ENCODE measurements at places on chromosomes 7 and 10.

DNA sequence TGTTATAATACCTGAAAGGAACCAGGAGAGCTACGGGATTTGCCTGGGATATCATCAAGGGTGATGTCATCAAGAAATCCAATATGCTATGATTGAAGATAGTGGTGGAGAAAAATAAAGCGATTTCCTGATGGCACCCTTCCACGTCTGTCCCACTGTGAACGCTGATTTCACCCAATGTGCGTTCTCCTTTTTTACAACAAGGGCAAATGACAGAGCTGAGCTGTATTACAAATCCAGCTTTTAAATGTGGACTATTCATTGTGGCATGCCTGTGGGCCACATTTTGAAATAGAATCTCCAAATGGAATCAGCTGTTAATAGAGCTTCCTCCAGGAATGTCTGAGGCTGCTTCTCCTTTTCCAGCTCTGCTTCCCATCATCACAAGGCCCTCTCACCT lies 23.3 kb downstream of the SLC13A4 start:
- no peak for DNase-seq

GRCh38 chr10:124249196-124249595 lies 155.8 kb upstream of the CHST15 start:
- DNase-seq: no peak

- peak; percentile 16 for DNase-seq
Measured at GRCh38 chr7:134355927-134356326, 39.2 kb upstream of the SLC35B4 start.

DNA sequence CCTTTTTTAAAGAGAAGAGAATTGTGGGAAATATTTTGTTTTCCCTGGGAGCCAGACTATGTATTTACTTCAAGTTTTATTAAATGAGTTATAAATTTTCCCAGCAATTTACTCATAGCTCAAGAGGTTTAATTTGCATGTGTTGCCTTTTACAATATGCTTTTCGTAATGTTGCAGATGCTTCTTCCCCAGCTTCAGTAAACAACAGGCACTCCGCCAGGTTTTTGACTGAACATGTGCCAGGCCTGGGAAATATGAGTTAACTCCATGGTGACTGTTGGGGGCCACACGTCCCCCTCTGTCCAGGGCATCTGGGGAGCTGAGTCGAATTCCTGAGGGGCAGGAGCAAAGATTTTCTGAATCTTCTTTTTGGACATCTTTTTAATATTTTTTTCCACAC lies 545.7 kb downstream of the LRMDA start:
- DNase-seq: no peak

DNA sequence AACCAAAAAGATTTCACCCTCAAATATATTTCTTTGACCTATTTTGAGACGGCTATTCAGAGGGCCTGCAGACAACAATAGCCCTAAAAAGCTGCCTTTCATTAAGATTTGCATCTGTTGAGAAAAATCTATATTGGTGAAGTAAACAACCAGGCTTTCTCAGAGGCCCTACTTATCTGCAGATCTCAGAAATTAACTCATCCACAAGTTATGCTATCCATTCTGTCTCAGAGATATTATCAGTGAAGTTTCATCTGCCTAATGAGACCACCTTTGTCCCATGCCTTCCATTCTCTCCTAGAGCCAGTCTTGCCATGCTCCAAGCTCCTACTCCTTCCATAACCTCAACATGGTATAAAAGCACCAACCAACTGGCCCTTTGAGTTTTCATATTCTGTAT lies 130.3 kb downstream of the CACNA2D1 start:
- no peak for DNase-seq

GRCh38 chr10:78419481-78420265 lies 386.0 kb downstream of the RPS24 start:
- no peak for DNase-seq

DNA sequence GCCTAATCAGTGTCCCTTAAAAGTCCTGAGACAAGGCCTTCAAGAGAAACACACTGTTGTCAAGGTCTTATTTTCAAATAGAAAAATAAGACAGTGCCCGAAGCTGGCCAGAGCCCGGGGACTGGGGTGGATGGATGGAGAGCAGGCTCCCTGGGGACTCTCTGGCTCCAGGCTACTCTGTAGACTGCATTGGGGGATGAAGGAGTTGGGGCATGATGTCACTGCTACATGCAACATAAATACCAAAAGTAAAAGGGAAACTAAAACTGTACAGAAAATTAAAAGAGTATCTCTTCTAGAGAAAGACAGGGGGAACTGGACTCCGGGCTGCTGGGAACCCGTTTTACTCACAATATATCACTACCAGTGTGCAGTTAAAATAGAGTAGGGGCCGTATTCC lies 629.8 kb downstream of the KCNMA1 start:
- no peak for DNase-seq

DNA sequence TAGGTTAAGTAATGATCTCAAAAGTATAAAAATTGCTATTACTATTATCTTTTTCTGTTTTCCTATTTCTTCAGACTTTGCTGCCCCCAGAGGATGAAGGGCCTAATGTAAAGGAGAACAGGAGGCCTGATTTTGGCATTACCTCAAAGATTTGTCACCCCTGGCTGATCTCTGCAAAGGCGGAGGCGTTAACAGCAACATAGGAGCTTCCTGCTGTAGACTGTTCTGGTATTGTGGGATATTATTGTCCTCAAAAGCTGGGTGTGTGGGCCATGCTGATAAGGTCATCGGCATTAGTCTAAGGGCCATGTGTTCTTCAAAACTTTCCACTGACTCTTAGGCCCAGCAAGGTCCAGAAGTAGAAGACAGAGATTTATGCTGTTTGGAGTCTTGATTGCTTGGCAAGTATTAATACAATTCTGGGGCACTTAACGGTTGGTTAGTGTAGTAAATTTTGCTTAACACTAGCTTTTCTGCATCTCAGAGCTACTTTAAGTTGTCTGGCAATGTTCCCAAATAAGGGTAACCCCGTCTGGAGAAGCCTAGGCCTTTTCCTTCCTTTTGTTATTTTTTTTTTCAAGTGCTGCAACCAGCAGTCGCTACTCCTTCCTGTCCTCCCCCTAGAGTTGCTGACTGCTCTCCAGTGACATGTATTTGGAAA lies 14.0 kb upstream of the ENTPD1 start:
- DNase-seq: peak; percentile 12

GRCh38 chr7:76354516-76354915 lies 4.3 kb downstream of the YWHAG start:
- DNase-seq: no peak

DNA sequence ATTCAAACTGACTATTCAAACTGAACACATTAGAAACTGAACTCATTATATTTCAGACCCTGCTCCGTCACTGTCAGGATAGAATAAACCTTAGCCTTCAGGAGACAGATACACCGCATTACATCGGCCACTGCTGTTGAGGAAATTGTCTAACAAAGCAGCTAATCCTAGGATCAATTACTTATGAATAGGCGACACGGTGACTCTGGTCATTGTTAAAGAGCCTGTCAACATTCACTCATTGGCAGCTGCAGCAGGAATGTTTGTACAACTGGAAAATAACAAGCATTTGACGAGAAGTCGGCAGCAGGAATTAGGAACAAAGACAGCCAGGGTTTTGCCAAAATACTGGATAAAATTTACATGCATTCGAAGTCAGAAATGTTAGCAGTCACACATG lies 112.0 kb upstream of the MKX start:
- no peak for DNase-seq

DNA sequence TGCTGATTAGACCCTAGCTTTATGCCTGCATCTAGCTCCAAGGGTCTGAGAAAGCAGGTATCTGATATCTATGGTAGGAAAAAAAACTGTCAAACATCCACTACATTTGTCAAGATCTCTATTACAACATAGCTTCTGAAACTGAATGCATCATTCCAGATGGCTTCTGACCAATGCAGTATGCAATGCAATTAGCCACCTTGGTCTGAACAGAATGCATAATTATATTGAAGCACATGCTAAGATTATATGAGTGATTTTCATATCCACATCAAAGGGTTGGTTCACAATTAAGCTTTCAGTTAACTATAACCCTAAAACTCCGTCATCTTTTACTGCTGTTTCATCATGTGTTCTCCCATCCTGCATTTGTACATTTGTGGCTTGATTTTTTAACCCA lies 271.4 kb downstream of the POLR1F start:
- DNase-seq: no peak

GRCh38 chr10:79336739-79337138 lies 10.5 kb upstream of the PPIF start:
- no peak for DNase-seq

GRCh38 chr10:119370111-119370741 lies 162.9 kb downstream of the GRK5 start:
- DNase-seq: no peak

GRCh38 chr10:88531392-88532052 lies 51.6 kb downstream of the RNLS start:
- no peak for DNase-seq

- no peak for DNase-seq
Measured at GRCh38 chr10:86744067-86744725, 12.2 kb upstream of the BMPR1A start.

- DNase-seq: no peak
Measured at GRCh38 chr7:68691261-68692216, 906.7 kb upstream of the AUTS2 start.

GRCh38 chr7:140924821-140925421 lies at the start of gene BRAF:
Gene BRAF (minus strand): TSS chr7:140924929. CDS start chr7:140924703, 226 bp downstream.
- peak; percentile 82 for DNase-seq

GRCh38 chr7:157729566-157729965 lies 392.8 kb downstream of the DNAJB6 start:
- DNase-seq: no peak

DNA sequence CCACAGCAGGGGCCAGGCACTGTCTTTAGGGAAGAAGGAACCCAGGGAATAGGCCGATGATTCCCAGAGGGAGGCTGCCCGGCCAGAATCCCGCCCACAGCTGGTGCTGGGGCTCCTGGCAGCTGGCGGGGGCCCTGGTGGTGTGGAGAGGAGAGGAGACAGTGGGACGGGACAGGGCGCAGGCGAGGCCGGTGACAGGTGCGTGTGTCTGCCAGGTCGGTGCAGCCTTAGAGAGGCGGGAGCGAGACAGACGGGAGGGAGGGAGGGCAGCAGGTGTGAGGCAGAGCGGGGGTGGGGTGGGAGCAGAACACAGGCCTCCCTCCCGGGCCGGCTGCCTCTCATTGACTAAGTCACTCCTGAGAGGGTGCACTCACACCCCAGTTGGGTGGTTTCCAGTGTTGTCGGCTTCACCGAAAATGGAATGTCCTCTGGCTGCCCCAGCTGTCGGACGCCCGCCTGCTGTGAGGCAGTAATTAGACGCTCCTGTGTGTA lies 55.2 kb downstream of the ELFN1 start:
- peak; percentile 36 for DNase-seq

DNA sequence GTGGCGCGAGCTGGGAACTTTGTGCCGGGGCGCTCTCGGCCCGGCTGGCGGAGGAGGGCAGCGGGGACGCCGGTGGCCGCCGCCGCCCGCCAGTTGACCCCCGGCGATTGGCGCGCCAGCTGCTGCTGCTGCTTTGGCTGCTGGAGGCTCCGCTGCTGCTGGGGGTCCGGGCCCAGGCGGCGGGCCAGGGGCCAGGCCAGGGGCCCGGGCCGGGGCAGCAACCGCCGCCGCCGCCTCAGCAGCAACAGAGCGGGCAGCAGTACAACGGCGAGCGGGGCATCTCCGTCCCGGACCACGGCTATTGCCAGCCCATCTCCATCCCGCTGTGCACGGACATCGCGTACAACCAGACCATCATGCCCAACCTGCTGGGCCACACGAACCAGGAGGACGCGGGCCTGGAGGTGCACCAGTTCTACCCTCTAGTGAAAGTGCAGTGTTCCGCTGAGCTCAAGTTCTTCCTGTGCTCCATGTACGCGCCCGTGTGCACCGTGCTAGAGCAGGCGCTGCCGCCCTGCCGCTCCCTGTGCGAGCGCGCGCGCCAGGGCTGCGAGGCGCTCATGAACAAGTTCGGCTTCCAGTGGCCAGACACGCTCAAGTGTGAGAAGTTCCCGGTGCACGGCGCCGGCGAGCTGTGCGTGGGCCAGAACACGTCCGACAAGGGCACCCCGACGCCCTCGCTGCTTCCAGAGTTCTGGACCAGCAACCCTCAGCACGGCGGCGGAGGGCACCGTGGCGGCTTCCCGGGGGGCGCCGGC lies 870 bp downstream of the FZD1 start:
- peak; percentile 79 for DNase-seq

DNA sequence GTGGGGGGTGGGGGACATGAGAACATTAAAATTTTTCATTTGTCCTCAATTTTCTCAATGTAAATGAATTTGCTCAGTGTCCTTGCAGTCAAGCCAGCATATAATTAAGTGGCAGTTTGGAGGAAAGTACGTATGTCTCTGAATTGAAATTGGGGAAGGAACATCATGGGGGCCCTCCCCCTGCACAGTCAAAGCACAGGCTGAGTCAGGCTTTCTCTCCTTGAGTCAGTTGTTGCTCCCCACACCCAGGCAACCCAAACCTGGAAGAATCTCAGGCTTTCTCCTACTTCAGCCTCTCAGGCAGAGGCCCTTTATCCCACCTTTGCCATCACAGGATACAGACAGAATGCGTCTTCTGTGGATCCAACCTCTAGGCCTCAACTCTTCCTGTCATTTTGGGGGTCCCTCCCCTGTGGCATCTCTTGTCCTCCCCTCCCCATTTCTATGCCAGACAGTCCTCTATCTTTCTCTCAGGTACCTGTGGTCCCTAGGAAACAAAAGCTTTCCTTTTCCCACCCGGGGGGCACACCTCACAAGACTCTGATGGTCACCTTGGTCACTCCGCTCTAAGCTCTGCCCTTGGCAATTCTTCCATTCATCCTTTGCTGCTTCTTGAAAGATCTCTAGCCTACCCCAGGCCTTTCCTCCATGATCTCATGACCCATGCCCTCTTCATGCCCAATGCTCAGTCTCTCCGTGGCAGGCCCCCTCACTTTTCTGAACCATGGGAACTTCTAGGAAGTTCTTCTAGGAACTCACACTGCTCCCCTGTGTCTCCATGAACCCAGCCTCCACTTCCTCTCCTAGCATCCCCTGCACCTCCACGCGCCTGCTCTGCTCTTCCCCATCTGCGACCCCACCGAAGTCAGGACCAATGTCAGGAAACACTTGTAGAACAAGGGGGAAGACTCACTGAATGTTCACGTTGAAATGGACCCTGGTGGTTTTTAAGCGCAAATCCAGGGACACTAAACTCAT lies 40.4 kb downstream of the CREB3L2 start:
- DNase-seq: no peak

DNA sequence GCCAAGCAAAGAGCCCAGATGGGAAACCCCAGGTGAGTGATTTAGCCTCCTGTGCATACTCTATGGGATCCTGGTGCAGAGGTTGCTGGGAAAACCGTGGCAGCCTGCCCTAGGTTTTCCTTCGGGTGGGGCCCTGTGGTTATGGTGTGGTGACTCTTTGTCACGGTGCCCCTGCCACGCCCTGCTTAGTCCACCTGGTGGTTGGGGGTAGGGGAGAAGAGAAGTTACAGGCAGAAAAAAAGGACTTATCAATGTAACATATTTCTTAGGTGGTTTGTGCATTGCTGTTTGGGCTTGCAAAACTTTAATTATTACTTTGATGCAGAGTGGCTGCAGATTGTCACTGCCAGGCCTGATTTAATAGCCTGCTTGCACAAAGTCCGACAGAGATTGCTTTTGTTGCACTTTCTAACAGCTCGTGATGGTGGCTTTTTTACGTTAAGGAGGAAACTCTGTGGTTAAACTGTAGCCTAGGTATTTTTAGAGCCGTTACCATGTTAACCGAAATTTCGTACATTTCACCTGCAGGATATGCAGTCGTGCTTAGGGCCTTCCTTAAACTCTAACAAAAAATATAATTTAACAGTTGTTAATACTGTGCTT lies 197.4 kb downstream of the RNLS start:
- peak; percentile 96 for DNase-seq

- no peak for DNase-seq
Measured at GRCh38 chr7:154914308-154914995, 88.5 kb downstream of the PAXIP1 start.

Data from mammary epithelial cell (primary cell).